ENCODE measurements at places on chromosomes 7 and 10. TPM values are rescaled to one million over a fixed set of nuclear protein-coding genes. Genes with fewer than 3 reads are reported as not detected.

PNLIPRP3 gene
- not detected for total RNA-seq

DNA sequence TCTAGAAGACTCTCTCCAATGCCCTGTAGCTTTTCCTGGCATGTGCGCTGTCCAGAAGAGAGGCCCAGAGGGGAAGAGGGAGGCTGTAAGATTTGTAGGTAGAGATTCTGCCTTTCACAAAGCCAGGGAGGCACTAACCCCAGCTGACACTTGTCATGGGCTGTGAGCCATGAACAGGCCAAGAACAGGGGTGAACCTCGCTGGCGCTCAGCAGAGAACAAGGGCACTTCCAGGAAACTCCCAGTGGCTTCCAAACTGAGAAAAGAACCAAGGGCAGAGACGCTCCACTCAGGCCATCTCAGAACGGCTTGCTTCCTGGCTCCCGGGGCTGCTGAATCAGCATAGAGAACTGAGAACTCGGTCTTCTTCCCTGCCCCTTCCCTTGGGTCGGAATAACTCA, 257.8 kb upstream of the ZNF32 start:
- DNase-seq = no peak

GRCh38 chr7:121558288-121558687, 162.2 kb upstream of the FAM3C start:
- DNase-seq = no peak

- DNase-seq = no peak
These were observed 102.2 kb downstream of the GFRA1 start for GRCh38 chr10:116170815-116171250.

DNA sequence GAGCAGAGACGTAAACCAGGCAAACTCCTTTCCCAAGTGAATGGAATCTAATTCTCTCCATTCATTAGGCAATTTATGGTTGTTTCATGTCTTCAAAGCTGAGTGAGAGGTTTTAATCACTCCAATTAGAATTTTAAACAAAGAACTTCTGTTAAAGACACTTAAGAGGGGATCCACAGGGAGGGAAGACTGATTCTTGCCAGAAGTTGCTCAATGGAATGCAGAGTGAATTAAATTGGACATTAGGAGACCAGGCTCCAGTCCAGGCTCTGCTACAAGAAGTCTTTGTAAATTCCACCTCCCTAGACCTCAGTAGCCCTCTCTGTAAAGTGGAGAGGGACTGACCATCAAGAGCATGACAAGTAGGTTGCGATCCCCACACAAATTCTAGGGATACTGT, 130.7 kb upstream of the TMEM72 start:
- no peak for DNase-seq

DNA sequence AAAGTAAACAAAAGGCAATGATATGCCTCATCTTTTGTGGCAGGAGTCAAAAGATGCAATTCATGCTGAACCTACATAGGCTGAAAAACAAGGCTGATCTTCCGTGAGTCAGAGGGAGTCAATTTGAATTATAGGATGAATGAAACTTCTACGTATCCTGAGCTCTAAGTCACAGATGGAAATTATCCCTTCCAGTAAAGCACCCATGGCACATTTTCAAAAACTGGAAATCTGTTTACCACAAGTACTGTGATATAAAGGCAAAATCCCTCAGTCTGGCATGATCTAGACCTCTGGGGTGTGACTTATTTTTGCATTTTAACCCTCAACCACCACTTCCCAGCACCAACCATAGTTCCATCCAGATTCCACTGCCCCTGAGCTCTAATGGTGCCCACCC, 69.6 kb downstream of the NRG3 start:
- no peak for DNase-seq

GRCh38 chr10:63491588-63492316, 26.0 kb upstream of the JMJD1C start:
- no peak for DNase-seq

DNA sequence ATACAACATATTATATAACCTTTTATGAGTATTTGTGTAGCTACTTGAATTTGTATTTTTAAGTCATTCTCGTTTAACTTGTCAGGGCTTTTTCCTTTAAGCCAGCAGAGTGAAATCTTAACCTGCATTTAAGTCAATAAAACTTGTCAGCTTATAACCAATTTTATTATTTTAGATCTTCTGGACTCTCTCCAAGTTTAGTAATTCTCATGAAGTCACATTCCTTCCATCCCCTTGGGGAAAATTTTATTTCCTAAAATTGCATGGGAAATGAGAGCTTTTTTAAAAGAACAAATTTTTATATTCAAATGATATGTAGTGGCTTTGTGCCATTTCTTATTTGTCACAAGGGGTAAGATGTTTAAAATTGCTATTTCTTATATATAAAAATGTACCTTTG, 74.0 kb downstream of the SEPTIN7 start:
- DNase-seq = no peak

GRCh38 chr10:4127518-4128315, 342.7 kb upstream of the KLF6 start:
- peak; percentile 71 for DNase-seq

- DNase-seq = no peak
These were observed 207.8 kb downstream of the TFEC start for GRCh38 chr7:115822801-115823200.

Measured in OCI-LY7 (cell line).